ENCODE measurements at places on chromosomes 7 and 10.

GRCh38 chr10:43869669-43870322, 221.1 kb upstream of the ZNF32 start:
- DNase-seq = no peak

GRCh38 chr7:48286836-48287235, 115.6 kb downstream of the ABCA13 start:
- no peak for DNase-seq

DNA sequence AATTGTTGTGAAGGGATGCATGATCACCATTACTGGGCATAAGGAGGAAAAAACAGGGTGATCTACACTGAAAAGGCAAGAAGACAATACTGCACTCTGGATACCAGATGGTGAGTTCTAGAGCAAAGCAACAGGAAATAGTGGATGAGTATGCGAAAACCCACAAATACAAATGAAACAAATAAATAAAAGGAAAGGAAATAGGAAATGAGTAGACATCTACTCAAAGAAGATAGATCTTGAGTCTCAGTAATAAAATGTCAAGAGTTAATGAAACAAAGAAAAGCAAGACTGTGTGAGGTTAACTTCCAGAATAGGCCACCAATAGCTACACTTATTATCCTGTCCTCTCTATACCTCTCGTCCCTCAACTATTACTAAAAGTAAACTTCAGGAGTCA, 11.7 kb downstream of the ORC5 start:
- DNase-seq = no peak

- no peak for DNase-seq
These were observed 470.1 kb upstream of the ADARB2 start for GRCh38 chr10:2207246-2207922.

GRCh38 chr10:93503075-93503474, 6.7 kb downstream of the CEP55 start:
- no peak for DNase-seq

- no peak for DNase-seq
These were observed 35.0 kb upstream of the ELMO1 start for GRCh38 chr7:37483627-37484026.

DNA sequence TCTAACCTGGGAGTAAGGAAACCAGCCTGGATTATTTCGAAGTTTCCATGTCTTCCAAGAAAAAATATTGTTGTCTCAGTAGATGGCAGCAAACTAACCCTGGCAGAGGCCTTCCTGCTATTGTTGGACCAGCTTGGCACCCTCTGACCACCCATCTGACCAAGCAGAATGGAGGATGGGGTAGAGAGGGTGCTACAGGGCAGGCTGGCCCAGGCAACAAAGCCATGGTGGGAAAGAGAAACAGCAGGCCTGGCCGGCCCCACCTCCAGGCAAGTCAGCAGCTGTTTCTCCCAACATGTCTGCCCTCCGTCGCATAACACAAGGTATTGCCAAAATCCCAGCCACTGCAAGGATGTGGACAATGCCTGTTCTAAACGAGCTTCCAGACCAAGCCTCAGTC, 95.0 kb downstream of the FAM53B start:
- DNase-seq = peak; percentile 46

DNA sequence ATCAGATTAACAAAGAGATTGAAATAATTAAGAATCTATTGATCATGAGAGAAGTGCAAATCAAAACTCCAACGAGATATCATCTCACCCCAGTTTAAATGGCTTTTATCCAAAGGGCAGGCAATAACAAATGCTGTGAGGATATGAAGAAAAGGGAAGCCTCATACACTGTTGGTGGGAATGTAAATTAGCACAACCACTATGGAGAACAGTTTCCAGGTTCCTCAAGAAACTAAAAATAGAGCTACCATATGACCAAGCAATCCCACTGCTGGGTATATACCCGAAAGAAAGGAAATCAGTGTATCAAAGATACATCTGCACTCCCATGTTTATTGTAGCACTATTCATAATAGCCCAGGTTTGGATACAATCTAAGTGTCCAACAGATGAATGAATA, 13.8 kb downstream of the FGL2 start:
- DNase-seq = no peak

DNA sequence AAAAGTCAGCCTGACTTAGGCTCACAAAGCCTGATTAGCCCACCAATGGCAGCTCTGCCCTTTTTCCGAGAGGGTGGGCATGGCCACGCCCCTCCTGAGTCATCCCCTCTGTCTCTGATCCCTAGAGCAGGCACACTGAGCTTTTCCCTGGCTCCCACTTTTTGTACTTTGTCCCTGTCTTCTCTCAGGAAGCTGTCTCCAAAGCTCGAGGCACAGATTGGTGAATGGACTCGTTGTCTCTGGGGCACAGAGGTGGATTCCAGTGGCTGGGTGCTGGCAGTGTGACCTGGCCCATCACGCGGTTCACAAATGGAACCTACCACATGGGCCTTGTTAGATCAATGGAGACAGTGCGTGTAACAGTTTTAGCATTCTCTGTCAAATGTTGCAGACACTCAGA, 313.5 kb downstream of the WDR37 start:
- no peak for DNase-seq

GRCh38 chr7:26337232-26337865, 45.7 kb downstream of the SNX10 start:
- DNase-seq = no peak

- no peak for DNase-seq
These were observed 25.3 kb downstream of the EPHB4 start for GRCh38 chr7:100801833-100802568.

Data from tibial artery (tissue), 4 donors.